A673 (cell line): ENCODE measurements at places on chromosomes 11 and 22.
A peak's percentile ranks its signal among the peaks of the same experiment; 100 is the strongest.

DNA sequence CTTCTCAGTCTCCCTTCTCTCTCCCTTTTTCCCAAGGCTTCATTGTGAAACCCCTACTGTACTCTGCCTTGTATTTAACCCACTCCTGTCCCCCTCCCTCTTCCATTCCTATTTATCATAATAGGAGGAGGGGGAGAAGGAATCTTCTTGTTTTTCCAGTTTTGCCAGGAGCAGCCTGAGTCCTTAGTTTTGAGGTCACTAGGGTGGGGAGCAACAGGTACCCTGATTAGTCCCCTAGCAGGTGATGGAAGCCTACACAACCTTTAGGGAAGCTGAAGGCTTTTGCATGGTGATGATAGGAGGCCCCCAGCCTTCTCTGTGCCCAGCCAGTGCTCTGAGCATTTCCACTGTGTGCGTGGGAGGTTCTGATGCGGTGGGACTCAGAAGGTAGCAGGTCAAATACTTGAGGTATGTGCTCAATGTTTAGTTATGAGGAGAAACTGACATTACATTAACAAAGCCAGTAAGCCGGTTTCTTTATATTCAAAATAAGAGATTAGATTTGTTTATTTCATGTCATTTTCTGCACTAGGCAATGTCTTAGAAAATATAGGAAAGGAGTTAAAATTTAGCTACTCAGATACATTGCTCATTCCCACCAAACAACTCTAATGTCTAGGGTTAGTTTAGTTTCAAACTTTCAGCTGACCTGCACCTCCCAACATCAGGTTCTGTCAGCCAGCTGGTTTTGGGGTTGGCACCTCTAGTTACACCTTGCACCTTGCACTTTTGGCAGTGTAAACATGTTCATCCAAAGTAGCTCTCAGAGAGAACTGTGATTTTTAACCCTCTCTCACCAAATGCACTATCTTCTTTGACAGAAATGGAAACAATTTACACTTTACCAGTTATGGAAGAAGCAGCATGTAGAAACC is 26.0 kb downstream of the PARVA start:
- no peak for DNase-seq

DNA sequence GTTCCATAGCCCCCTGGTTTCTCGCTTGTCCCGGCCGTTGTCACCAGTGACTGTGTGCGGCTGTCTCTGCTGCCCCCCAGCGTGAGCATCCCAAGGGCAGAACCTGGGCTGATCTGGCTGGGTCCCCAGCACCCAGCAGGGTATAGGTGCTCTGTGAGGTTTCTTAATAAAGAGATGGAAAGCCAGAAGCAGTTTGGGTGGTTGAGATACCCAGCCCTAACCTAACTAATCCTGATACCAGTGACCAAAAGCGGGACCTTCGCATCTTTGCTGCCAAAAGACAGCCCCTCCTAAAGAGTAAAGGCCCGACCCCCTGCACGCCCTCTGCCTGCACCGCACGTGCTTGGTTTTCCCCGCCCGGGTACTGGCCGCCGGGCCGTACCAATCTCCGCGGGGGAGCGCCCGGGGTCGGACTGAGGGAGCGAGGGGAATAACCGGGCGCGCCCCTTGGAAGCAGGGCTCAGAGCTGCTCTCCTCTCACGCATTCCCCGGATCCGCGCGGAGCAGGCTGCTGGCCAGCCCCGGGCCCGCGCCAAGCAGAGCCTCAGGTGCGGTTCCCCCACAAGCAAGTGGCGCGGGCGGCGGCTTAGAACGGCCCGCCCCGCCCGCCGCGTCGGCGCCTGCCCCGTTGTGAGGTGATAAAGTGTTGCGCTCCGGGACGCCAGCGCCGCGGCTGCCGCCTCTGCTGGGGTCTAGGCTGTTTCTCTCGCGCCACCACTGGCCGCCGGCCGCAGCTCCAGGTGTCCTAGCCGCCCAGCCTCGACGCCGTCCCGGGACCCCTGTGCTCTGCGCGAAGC is at the start of gene DGAT2:
TSS of gene DGAT2 (plus strand) at position 667 of the 797 bp plus-strand sequence. CDS start 214 bp downstream, outside the sequence.
- DNase-seq: peak; percentile 91

DNA sequence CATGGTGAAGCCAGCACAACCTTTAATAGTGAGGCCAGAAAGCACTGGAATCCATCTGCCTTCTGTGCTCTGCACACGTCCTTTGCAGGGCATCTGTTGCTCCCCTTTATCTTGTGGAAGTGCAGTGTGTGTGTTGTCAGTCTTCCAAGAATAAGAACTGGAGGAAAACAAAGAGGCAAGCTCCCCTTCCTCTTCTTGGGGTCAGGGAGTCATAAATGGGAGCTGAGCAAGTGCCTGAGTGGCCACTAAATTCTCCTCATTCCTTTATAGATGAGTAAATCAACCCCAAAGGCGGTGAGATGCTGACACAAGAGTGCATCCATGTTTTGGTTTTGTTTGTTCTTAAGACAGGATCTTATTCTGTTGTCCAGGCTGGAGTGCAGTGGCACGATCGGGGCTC is 38.3 kb downstream of the WT1 start:
- no peak for DNase-seq

GRCh38 chr11:112320668-112321067 is 60.0 kb upstream of the PLET1 start:
- peak; percentile 53 for DNase-seq

DNA sequence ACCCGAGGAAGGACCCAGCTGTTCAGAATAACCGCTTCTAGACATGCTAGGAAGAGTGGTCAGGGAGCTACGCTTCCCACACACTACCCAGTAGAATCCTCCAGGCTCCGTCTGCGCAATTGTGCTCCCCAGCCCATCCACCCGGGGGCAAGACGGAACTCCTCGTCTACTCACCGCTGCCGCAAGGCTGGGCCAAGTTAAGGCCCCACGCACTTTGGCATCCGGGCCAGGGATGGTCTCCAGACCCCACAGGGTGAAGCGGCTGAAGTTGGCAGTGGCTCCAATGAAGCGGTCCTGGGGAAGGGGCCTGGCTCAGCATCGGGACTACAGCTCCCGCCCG is 757 bp downstream of the RNASEH2C start:
- peak; percentile 40 for DNase-seq

DNA sequence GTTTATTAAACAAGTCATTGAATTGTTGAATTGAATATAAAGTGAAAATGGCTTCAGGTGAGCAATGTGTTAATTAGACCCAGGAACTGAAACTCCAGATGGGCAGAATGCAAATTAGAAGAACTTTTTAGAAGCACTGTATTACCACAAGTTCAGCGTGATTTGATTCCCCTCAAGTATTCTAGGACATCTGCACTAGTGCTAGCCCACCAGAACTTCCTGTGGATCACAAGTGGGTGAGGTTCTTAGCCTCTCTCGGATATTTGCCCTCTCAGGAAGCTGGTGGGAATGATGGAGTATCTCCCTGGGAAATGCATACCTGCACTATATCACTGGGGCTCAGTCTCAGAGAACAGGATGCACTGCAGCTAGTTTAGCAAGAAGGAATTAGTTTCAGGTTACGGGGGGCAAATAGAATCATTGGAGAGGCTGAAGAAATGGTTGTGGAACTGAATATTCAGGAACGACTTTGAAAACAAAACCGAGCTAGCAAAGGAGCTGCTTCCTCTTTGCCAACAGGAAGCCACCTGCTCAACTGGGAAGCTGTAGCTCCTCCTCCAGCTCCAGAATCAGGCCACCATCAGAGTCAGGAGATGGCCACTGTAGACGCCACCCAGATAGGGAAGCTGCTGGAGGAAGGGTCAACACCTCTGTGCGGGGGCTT is 74.3 kb downstream of the DHCR7 start:
- DNase-seq: no peak

DNA sequence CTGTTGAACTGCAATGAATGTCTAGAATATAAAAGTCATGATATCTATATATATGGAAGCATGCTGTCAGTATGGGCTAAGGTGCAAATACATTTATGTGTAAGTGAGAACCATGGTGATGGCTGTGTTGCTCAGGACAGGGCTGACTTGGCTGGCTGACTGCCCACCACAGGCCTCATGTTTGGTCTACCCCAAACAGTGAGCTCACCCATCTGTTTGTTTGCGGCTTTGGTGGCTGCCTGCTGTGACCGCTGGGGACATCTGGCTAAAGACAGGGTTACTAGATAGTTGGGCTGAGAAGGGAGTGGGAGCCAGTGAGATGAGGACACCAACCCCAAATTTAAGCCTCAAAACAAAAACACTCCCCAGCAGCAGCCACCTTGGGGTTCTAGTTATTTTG is 6.3 kb downstream of the CD44 start:
- DNase-seq: no peak

GRCh38 chr11:65208785-65209710 is 27.3 kb downstream of the CAPN1 start:
- no peak for DNase-seq

DNA sequence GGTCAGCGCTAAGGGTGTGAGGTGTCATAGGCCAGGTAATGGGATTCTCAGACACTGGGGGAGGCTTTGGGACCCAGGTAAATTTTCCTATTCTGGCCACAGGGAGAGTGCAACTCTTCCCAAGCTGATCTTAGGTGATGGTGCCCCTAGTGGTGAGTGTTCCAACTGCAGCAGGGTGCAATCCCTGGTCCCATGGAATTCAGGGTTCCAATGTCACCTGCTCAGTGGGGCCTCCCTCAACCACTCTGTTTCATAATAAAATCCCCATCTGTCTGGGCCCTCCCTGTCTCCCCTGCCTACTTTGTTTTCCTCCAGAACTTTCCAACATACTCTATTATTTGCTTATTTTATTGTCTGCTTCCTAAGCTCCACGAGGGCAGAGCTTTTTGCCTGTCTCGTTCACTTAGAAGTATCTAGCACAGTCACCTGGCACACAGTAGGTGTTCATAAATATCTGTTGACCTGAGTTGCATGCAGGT is 2.9 kb upstream of the SGSM1 start:
- peak; percentile 51 for DNase-seq

DNA sequence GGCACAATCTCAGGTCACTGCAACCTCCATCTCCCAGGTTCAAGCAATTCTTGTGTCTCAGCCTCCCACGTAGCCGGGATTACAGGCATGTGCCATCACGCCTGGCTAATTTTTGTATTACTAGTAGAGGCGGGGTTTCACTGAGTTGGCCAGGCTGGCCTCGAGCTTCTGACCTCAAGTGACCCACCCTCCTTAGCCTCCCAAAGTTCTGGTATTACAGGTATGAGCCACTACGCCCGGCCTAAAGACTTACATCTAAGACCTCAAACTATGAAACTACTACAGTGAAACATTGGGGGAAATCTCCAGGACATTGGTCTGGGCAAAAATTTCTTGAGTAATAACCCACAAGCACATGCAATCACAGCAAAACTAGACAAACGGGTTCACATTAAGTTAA is 13.8 kb upstream of the FAM181B start:
- no peak for DNase-seq

- DNase-seq: peak; percentile 100
These were observed at the start of gene ZBTB3 for GRCh38 chr11:62753736-62754603. Gene ZBTB3 (minus strand): TSS chr11:62754160. CDS start chr11:62753664, 496 bp downstream.
